Lower lobe of right lung (tissue), 2 donors: ENCODE measurements at places on chromosomes 2 and 18. TPM values are rescaled to one million over a fixed set of nuclear protein-coding genes. Genes with fewer than 3 reads are reported as not detected.

GRCh38 chr2:156452971-156453370 is 16.8 kb downstream of the GPD2 start:
- DNase-seq: no peak

DNA sequence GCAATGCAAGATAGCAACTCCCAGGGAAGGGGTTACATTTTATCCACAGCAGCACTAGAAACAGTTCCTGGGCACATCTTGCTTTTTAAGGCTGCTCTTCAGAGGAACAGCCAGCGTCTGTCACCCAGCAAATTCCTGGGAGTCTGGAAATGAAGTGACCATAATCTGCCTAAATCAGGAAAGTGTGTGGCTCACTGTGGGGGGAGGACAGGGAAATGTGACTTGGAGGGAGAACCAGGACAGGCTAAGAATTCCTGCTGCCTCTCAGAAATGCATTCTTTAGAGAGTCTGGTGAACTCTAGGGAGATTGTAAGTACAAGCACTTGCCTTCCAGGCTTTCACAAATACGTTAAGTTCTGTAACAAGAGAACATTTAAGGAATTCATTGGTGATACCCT is 364.3 kb upstream of the SPHKAP start:
- DNase-seq: no peak

GRCh38 chr18:5434425-5434824 is 109.4 kb downstream of the EPB41L3 start:
- no peak for DNase-seq

DNA sequence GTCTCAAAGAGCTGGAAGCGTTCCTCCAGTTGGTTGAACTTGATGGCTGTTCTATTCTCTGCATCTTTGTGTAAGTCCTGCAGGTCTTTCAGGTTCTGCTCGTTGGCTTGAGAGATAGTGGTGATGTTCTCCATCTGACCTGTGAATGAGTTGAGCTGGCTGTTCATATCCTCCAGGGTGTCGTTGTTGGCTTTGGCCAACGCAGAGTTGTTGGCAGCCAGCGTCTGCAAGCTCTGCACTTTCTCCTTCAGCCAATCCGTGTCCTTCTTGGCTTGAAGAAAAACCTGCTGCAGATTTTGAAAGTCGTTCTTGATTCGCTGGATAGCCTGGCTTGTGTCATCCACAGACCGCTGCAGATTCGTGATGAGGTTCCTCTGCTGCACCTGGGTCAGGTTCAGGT is 78.8 kb upstream of the THOC1 start:
- DNase-seq: no peak

DNA sequence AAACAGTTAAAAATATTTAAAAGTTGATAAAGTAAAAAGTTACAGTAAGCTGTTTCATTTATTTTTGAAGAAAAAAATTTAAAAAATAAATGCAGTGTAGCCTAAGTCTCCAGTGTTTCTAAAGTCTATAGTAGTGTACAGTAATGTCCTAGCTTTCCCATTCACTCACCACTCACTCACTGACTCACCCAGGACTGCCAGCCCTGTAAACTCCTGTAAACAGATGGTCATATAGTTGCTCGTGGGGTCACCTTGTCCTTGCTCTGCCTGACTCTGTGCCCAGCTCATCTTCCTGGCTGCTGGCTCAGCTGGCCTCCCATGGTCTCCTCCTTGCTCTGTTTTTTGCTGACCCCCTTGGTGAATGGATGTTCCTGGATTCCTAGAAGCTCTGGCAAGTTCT is 180.3 kb downstream of the VAPA start:
- DNase-seq: no peak

- DNase-seq: no peak
Observed at GRCh38 chr2:126638746-126639145, 17.2 kb upstream of the GYPC start.

DNA sequence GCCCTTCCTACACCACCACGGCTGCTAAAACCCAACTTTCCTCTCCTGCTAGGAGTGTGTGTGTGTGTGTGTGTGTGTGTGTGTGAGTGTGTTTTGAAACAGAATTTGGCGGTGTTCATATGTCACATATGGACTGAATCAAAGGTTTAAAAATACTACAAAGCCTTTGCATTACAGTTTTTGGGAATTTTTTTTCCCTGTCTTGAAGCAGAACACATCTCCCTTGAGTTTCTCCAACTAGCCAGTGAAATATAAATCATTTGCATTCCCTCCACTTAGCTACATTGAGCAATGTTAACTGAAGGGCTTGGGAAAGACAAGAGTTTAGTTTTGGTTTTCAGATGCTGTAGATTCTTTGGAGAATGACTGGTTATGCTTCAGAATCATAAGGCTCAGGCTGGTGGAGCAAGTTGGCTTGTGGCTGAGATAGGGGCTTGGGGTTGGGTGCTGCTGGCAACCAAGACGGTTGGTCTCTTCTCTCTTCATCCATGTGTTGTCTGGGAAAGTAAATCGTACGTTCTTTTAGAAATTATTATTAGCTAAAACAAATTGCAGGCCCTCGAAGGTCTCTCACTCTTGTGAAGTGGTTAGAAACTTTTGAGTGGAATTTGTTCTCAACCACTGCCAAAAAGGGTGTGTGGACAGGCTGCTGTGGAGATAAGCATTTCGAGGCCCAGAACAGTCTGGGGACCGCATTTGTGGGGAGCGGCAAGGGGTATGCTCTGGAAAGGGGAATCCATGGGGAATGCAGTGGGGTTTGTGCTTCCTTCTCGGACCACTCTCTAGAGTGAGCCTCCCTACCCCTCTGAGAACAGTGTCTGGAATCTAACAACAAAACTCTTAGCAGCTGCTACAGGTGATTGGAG is 1.4 kb downstream of the NRP2 start:
- DNase-seq: no peak

- DNase-seq: no peak
Observed at GRCh38 chr2:235690809-235691450, 197.1 kb downstream of the AGAP1 start.

- DNase-seq: no peak
Observed at GRCh38 chr2:221314786-221315185, 257.3 kb downstream of the EPHA4 start.

GRCh38 chr18:9872823-9873222 is 12.9 kb upstream of the TXNDC2 start:
- DNase-seq: no peak

DNA sequence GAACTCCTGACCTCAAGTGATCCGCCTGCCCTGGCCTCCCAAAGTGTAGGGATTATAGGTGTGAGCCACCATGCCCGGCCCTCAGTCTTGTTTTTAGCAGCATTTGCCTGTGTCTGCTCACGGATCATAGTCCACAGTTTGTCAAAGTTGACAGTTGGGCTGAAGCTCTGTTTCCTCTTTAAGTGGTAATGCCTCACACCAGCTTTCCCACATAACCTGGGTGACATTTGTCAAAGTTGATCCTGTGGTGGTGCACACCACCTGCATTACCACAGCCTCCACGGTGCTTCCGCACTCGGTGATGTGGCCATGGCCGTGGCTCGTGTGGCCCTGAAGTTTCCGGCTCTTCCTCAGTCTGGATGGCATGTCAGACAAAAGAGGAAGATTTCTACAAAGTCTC is 27.1 kb downstream of the RAB31 start:
- no peak for DNase-seq

DNA sequence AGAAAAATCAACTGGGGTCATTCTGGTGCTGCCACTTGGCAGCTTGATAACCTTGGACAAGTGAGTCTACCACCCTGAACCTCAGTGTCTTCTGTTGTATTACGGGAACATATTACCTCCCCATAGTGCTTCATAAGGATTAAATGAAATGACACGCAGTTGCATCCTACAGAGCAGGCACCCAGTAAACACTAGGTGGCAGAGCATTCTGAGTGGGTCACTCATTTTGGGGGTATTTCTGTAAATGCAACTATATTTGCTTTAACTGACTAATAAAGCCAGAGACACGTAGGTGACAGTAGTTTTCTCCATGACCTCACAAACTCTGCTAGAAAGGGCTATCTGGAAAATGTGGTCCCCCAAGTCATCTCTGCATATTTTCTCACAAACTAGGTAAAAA is 4.7 kb downstream of the CD226 start:
- no peak for DNase-seq

DNA sequence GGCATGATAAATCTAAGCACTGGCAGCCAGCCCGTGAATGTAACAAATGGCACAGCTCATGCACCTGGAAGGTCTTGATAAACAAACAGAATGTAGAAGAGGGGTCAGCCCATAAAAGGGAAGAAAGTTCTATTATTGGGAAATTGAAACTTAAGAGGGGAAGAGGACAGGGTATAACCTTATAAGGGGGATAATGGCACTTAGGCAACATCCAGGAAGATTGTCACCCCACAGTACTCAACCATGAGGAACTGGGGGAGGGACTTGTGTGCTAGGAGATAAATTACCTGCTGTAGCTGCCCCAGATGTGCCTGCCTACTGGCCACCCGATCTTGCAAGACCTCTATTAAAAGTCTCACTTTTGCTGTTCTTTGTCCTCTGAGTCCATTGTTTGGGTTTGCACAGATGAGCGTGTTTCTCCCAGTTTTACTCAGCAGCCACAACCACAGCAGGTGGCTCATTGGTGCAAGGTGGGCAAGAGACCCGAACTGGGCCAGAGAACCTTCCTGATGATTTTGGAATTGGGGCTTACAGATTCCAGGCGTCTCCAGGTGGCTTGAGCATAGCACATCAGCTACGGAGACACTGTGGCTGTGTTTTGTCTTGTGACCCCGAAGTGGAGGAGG is 79.0 kb upstream of the TAF1B start:
- DNase-seq: no peak

DNA sequence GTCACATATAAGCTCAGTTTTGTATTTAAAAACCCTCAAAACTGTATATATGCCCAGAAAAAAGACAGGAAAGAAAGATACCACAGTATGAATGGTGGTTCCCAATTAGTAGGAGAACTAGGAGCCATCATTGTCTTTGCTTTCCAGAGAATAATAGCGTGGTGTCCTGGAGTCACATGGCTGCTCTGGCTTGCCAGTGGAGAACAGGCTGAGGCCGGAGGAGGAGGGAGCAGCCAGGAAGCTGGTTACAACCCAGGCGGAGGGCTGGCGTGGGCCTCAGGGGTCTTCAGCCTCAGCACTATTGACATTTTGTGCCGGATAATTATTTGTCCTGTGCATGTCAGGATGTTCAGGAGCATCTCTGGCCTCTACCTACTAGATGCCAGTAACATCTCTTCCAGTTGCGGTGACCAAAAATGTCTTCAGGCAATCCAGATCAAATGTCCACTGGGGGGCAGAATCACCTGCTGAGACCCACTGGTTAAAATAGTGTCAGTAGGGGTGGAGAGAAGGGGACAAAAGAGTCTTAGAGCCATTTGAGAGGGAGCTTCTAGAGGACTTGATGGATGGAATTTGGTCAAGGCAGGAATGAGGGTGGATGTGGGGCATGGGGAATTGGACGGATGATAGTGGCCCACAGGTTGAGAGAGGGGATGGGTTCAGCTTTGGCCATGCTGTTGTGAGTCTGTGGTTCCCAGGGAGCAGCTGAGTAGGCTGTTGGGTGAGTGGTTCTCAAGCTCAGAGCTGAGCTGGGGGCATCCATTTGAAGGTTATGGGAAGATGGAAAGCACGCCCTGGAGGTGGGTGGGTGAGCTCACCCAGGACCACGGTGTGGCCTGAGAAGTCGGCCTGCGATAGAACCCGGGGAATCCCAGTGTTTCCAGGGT is 144.9 kb downstream of the AGAP1 start:
- DNase-seq: no peak

- no peak for DNase-seq
Observed at GRCh38 chr2:78261454-78261853, 739.3 kb upstream of the LRRTM4 start.

- peak; percentile 50 for DNase-seq
Observed at GRCh38 chr2:72895759-72896281, 8.6 kb downstream of the SPR start.

Gene NEDD4L
- 203 TPM for total RNA-seq

Gene ATIC
- total RNA-seq: 65.5 TPM

Gene VAMP8
- total RNA-seq: 272 TPM

Gene SPP2
- not detected for total RNA-seq

Gene FZD7
- total RNA-seq: 15.2 TPM

Gene CHRNA1
- not detected for total RNA-seq

Gene NT5DC4
- 0.53 TPM for total RNA-seq
